ENCODE measurements at places on chromosomes 2 and 18.

DNA sequence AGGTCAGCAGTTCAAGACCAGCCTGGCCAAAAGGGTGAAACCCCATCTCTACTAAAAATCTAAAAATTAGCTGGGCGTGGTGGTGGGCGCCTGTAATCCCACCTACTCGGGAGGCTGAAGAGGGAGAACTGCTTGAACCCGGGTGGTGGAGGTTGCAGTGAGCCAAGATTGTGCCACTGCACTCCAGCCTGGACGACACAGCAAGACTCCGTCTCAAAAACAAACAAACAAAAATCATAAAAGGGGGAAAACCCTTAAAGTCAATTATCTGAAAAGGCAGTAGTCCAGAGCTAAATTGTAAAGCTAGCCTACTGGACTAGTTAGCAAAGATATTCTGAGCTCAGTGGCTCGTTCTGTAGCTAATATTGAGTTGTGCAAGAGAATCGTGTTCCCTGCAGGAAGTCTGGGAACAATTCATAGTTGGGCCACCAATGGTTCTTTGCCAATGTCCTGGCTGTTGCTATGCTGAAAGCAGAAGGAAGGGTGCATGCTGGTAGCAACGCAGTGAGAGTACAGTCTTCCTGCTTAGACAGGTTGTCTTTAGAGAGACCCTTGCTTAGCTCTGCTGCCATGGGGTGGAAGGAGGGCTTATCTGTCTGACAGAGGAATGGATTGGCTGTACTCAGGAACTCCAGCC lies 4.3 kb downstream of the TGOLN2 start:
- DNase-seq, result no peak

- no peak for DNase-seq
These were observed 50.1 kb downstream of the SLC14A1 start for GRCh38 chr18:45774065-45774521.

- no peak for DNase-seq
These were observed 18.9 kb downstream of the MRPL35 start for GRCh38 chr2:86218124-86218523.

DNA sequence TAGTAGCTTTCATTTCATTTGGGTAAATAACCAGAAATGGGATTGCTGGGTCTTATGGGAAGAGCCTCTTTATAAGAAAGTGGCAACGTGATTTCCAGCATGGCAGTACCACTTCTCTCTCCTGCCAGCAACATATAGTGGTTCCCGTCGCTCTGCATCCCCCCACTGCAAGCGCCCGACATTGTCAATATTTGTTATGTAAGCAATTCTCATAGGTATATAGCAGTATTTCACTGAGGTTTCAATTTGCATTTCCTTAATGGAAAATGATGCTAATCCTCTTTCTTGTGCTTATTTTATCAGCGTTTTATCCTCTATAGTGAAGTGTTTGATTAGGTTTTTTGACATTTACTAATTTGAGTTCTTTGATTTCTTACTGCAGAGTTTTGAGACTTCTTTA lies 36.0 kb upstream of the FAHD2A start:
- DNase-seq, result no peak

- DNase-seq, result no peak
These were observed 55.3 kb upstream of the AFF3 start for GRCh38 chr2:100197631-100198153.

DNA sequence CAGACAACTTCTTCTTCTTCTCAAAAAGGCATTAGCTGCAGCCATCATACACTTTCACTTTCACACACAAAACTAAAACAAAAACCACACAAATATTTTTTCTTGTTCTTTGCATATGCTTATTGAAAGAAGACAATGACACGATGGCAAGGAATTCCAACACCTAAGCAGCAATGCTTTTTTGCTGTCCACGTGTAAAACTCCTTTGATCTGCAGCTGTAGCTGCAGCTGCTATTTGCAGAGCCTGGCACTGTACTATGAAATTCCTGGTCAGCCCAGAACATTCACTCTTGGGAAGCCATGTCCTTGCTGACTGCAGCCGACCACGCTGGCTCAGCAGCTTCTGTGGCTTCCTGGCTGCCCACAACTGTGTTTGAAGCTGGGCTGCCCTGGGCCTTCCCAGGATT lies 316.2 kb downstream of the CDH2 start:
- DNase-seq, result no peak

- DNase-seq, result peak; percentile 43
These were observed 564 bp downstream of the MPV17 start for GRCh38 chr2:27322301-27322765.

DNA sequence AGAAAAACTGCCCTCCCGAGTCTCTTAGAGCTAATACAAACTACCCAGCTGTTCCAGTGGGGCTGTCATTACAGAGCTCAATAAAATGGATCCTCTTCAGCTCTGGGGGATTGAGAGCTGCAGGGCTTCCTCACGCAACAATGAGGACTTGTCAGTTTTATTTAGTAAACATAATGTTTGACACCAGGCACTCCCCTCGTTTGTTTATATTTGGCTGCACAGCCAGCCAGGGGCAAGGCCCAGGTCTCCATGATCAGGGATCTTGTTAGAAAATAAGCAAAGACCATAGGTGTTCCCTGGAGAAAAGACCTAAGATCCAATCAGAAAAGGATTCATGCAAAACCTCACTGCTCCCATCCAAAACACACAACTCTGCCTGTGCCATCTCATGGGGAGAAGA lies 158.2 kb downstream of the C1D start:
- DNase-seq, result no peak

- peak; percentile 25 for DNase-seq
These were observed 50.8 kb upstream of the RASGRP3 start for GRCh38 chr2:33425586-33426031.

- no peak for DNase-seq
These were observed 295.9 kb upstream of the HDAC4 start for GRCh38 chr2:239696559-239697207.

GRCh38 chr2:239583171-239583878 lies 182.5 kb upstream of the HDAC4 start:
- no peak for DNase-seq

GRCh38 chr18:66759050-66759828 lies 155.3 kb upstream of the CDH19 start:
- no peak for DNase-seq

DNA sequence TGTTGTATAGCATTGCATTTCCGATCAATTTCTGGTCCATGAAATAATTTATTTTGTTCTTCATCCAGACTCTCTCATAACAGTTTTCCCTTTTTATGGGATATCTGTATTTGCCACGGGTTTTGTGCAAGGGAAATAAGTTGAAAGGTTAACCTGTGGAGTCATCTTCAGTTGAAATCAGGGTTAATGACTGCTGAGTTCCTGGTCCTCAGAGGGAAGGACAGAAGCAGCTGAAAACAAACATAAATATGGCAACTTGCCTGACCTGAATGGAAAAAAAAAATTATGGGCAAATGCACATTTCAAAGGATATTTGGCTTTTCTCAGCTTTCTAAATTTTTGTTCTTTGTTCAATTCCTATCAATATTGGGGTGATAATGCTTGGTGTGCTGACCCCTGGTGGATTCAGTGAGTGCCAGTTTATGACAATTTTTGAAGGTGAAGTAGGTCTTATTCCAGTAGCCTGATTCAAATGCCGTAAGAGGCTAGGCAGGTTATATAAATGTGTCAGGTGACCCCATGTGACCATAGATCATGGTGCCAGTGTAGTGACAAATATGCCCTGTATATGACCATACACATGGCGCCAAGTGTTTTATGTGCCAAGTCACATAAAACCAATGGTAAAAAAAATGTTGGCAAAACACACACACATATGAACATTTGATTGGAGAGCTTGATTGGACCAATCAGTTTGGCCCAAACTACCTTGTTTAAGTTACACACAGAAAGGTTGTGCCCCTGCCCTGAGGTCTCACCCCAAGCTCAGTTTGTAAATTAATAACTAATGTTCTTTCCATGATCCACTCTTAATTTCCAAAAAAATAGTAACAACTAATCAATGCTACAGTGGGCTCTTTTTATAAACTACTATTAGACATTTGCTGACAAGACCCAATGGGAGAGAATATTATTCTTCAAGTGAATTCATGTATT lies 47.6 kb upstream of the FAM124B start:
- DNase-seq, result peak; percentile 48

DNA sequence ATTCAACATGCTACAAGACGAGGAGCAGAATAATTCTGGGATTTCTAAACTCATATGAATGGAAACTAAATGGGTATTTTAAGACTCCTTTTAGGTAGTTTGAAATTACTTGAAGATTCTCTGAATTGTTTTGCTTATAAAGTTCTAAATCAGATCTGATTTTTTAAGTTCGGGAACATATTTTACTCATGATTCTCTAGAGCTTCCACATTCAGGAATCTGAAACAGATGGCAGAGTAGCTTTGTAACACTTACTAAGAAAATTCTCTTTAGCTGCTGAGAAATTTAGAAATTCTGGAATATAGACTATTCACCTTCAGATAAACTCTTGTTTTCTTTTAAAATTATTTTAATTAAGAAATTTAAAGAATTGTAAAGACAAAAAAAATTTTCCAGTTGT lies 13.7 kb downstream of the RBBP8 start:
- DNase-seq, result no peak

DNA sequence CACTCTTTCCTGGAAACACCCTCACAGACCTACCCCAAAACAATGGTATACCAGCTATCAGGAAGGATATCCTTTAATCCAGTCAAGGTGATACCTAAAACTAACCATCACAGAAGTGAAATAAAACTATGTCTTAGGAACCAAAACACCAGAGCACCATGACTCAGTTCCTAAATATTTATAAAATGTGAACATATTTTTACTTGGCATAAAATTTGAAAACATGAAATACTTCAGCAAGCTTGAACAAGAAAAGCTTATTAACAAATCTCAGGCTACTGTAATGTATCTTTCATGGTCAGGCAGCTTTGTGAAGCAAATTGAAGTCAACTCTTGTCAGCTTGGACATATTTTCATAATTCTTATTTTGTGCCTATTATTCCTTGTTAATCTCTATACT lies 440.8 kb upstream of the CDH20 start:
- no peak for DNase-seq

- DNase-seq, result no peak
These were observed 93.0 kb downstream of the ANKRD44 start for GRCh38 chr2:197217541-197217940.
